ENCODE measurements at places on chromosomes 1 and 21. TPM values are rescaled to one million over a fixed set of nuclear protein-coding genes. Genes with fewer than 3 reads are reported as not detected.

The ANKRD34A gene
- 0.16 TPM for polyA plus RNA-seq

The LCA5L gene
- polyA plus RNA-seq, result 0.73 TPM

The NDUFV3 gene
- polyA plus RNA-seq, result 71.2 TPM

The CATSPER4 gene
- 0.31 TPM for polyA plus RNA-seq

The CELF3 gene
- polyA plus RNA-seq, result 0.16 TPM

The HSD3B2 gene
- not detected for polyA plus RNA-seq

The NEXN gene
- 11.8 TPM for polyA plus RNA-seq

The IL24 gene
- polyA plus RNA-seq, result not detected

The OVAAL gene
- not detected for polyA plus RNA-seq

The CHI3L1 gene
- polyA plus RNA-seq, result not detected

The MCOLN2 gene
- polyA plus RNA-seq, result 2.2 TPM
